ENCODE measurements at places on chromosomes 7 and 10. TPM values are rescaled to one million over a fixed set of nuclear protein-coding genes. Genes with fewer than 3 reads are reported as not detected.

The BMPER gene
- total RNA-seq = not detected

The FAM13C gene
- total RNA-seq = not detected

- no peaks in the 10 kb centered on the region for H3K36me3 ChIP-seq
- H3K4me1 ChIP-seq = no peaks in the 10 kb centered on the region
- peaks cover 2% of the 10 kb centered on the region for H3K27me3 ChIP-seq
These were observed 602.7 kb upstream of the FOXK1 start for GRCh38 chr7:4079366-4079765.

GRCh38 chr7:45525057-45525456 is 49.1 kb upstream of the ADCY1 start:
- DNase-seq = no peak
- H3K4me3 ChIP-seq = no peak overlapping the region
- H3K27me3 ChIP-seq = peaks cover 4% of the 10 kb centered on the region
- no peaks in the 10 kb centered on the region for H3K4me1 ChIP-seq
- H3K36me3 ChIP-seq = no peaks in the 10 kb centered on the region

The HOXA7 gene
- total RNA-seq = not detected

The HPSE2 gene
- not detected for total RNA-seq

- H3K27me3 ChIP-seq = no peaks in the 10 kb centered on the region
- H3K36me3 ChIP-seq = no peaks in the 10 kb centered on the region
- no peaks in the 10 kb centered on the region for H3K4me1 ChIP-seq
- H3K27ac ChIP-seq = no peak overlapping the region
- H3K4me3 ChIP-seq = no peak overlapping the region
These were observed 68.4 kb upstream of the ADAM12 start for GRCh38 chr10:126456632-126457031.

GRCh38 chr10:27724287-27724686 is 21.3 kb downstream of the MKX start:
- H3K4me3 ChIP-seq = no peak overlapping the region
- no peak for DNase-seq
- no peak overlapping the region for H3K27ac ChIP-seq
- H3K4me1 ChIP-seq = peaks cover 4% of the 10 kb centered on the region

DNA sequence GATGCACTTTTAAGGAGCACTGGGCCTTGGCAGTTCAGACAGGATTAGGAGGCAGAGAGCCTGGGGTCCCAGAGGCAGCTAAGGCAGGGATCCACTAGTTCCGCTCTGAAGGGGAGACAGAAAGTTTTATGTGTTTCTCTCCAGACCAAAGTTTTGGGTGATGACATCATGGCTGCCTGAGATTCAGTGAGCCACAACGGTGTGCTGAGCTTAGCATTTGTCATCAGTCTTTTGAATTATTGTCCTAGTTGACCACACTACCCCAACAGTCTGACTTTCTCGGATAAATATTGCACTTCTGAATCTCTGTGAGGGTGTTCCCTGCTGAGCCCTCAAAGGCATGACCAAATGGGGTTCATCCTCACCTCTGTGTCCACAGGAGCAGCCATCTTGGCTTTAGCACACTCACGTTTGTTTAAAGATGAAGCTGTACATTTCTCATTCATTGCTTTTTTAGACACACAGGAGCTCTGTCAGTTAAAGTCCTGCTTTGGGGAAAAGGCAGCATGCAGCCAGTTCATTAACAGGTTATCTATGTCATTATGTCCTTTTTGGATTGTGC is 297.7 kb upstream of the LRGUK start:
- H3K27me3 ChIP-seq = no peaks in the 10 kb centered on the region
- H3K4me3 ChIP-seq = no peak overlapping the region
- no peaks in the 10 kb centered on the region for H3K4me1 ChIP-seq
- H3K27ac ChIP-seq = no peak overlapping the region
- peaks cover 29% of the 10 kb centered on the region for H3K36me3 ChIP-seq

The GIMAP1 gene
- total RNA-seq = 6.2 TPM

GRCh38 chr10:33133557-33133956 is 175.5 kb upstream of the ITGB1 start:
- DNase-seq = no peak
- H3K27ac ChIP-seq = peak overlapping the region; percentile 90
- no peak overlapping the region for H3K4me3 ChIP-seq
- peaks cover 6% of the 10 kb centered on the region for H3K36me3 ChIP-seq

DNA sequence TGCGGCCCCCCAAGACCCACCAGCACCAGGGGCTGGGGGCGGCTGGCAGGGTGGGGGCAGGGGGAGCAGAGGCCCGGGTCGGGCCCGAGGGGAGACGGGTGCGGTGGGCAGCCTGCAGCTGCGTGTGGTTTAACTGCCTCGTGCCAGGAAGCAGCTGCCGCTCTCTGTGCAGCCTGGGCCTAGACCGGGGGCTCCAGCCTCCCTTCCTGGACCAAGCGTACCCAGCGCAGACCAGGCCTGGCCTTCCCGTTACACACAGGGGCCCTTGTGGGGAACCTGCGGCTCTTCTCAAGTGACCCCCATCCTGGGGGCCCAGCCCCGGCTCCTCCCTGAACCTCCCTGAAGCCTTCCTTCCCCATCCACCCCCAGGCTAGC is 6.6 kb upstream of the INTS1 start:
- H3K4me1 ChIP-seq = peaks cover 16% of the 10 kb centered on the region
- H3K4me3 ChIP-seq = no peak overlapping the region
- H3K27me3 ChIP-seq = no peaks in the 10 kb centered on the region
- no peak for DNase-seq
- H3K36me3 ChIP-seq = no peaks in the 10 kb centered on the region
- H3K27ac ChIP-seq = no peak overlapping the region

The HMX2 gene
- total RNA-seq = 0.43 TPM

- no peak overlapping the region for H3K27ac ChIP-seq
- no peaks in the 10 kb centered on the region for H3K27me3 ChIP-seq
These were observed 57.9 kb downstream of the SDK1 start for GRCh38 chr7:3358991-3359390.

The UNCX gene
- total RNA-seq = not detected

DNA sequence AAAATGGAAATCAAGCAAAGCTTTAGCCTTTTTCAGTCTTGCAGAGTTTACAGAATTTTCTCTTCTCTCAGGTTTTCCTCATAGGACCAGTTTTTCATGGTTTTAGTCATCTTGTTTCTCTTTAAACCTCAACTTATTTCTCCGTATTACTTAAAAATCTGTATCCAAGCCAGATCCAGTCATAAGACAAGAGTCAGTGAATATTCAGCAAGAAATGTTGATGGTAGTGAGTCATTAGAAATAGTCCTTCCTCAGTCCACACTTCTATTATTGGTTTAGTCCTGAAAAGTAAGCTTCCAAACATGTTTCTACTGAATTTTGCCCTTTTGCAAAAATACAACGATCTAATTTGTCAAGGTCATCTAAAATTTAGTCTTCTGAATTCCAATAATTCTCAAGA is 107.0 kb downstream of the VIM start:
- H3K27ac ChIP-seq = no peak overlapping the region
- DNase-seq = no peak
- H3K36me3 ChIP-seq = peaks cover 1% of the 10 kb centered on the region
- no peak overlapping the region for H3K4me3 ChIP-seq
- H3K27me3 ChIP-seq = no peaks in the 10 kb centered on the region
- no peaks in the 10 kb centered on the region for H3K4me1 ChIP-seq

DNA sequence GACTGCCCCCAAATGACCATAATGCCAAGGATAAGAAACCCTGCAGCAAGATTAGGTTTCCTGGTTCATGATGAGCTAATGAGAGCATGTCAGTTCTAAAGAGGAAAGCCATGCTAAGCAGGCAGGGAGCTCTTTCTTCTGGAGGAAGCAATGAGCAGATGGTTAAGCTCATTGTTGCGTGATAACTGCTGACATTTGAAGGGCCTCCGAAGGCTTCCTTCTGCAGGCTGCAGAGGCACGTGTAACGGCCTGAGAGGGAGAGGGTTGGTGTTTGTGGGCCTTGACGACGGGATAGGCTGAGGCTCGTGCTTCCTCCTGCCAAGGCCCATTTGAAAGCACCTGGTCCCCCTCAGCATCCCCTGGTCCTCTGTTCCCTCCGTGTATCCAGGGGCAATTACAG is 63.5 kb upstream of the BTBD16 start:
- H3K4me1 ChIP-seq = no peaks in the 10 kb centered on the region
- no peak for DNase-seq
- H3K27me3 ChIP-seq = no peaks in the 10 kb centered on the region
- no peak overlapping the region for H3K27ac ChIP-seq
- no peak overlapping the region for H3K4me3 ChIP-seq

DNA sequence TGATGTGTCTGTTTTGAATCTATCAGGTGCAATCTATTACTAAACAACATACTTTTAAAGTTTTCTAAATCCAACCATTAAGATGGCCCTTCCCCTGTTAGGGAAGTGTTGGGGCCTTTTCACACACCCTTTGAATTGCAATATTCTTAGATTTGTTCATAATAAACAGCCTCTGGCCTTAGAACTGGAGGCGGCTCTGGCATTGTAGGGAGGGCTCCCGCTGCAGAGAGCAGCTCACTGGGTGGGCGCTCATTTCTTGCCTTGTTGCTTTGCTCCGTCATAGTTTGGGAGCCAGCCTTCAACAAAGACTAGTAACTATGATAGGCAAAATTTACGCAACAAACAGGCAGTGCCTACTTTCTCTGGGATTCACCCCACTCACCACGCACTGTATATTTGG is 4.2 kb upstream of the HOXA10 start:
- H3K27ac ChIP-seq = no peak overlapping the region
- peaks cover 10% of the 10 kb centered on the region for H3K4me1 ChIP-seq
- peaks cover 67% of the 10 kb centered on the region for H3K27me3 ChIP-seq
- H3K4me3 ChIP-seq = no peak overlapping the region
- no peaks in the 10 kb centered on the region for H3K36me3 ChIP-seq

DNA sequence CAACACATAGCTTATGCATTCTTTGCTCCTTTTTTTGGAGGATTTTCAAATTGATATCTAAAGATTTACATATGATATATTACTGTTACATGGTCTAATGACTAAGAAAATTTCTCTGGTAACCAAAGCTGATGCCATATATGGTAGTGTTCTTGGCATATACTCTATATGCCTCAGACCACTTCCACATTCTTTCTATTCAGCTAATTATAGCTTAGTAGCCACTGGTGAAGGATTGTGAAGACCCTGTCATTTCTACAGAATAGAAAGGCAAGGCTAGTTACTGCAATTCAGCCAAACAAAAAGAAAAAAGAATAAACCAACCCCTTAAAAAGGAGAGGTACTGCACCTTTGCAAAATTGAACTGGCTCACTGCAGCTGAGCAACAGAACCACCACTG is 3.7 kb downstream of the PURB start:
- peak overlapping the region; percentile 42 for H3K27ac ChIP-seq
- H3K36me3 ChIP-seq = peaks cover 61% of the 10 kb centered on the region

The ATXN7L1 gene
- 13.3 TPM for total RNA-seq

The ADCYAP1R1 gene
- total RNA-seq = not detected

GRCh38 chr10:7593063-7593462 is 73.7 kb downstream of the ITIH5 start:
- no peak overlapping the region for H3K4me3 ChIP-seq
- DNase-seq = no peak
- H3K36me3 ChIP-seq = no peaks in the 10 kb centered on the region
- H3K4me1 ChIP-seq = no peaks in the 10 kb centered on the region

- no peaks in the 10 kb centered on the region for H3K27me3 ChIP-seq
- H3K4me1 ChIP-seq = no peaks in the 10 kb centered on the region
- no peak for DNase-seq
- no peaks in the 10 kb centered on the region for H3K36me3 ChIP-seq
- no peak overlapping the region for H3K27ac ChIP-seq
These were observed 579.0 kb downstream of the PHTF2 start for GRCh38 chr7:78377532-78377931.

DNA sequence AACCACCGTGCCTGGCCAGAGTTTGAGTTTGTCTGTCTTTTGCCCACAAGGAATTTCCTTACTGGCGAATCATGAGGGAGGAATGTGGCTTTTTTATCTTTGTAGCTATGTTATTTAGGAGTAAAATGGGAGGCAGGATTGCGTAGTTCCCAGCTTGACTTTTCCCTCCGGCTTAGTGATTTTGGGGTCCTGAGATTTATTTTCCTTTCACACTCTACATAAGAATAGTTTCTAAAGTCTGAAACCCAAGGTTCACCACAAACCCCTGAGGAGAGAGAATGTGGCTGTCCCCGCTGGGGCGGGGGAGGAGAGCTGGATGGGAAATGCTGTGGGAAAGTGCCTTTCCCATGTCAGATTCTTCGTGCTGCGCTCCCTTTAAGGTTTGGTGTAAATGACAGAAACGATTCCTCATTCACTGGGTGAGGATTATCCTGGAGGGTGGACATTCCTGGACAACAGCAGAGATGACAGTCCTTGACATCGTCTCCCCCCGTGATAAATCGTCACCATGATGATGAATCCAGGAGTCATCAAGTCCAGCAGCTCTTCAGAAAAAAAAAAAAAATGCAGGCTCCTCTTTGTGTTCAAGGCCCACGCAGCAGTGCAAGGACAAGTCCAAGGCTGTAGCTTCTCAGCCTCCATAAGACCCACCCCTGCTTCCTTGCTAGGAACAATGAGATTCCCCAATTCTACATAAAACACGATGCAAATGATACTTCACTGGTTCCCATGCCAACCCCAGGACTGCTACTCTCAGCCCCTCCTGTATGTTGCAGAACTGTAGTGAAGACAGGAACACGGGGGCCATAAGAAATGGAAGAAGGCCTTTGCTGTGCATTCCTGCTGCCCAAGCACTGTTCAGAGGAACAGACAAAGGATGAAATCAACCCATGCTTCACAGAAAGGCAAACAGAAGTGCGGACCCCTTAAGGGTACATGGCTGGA is 233.1 kb downstream of the CCDC3 start:
- H3K4me3 ChIP-seq = no peak overlapping the region
- H3K27ac ChIP-seq = no peak overlapping the region
- peaks cover 19% of the 10 kb centered on the region for H3K36me3 ChIP-seq
- no peak for DNase-seq

- H3K36me3 ChIP-seq = peaks cover 23% of the 10 kb centered on the region
- peak overlapping the region; percentile 69 for H3K27ac ChIP-seq
- no peak overlapping the region for H3K4me3 ChIP-seq
- H3K4me1 ChIP-seq = peaks cover 16% of the 10 kb centered on the region
- no peak for DNase-seq
These were observed 40.0 kb upstream of the RHEB start for GRCh38 chr7:151559557-151560183.

GRCh38 chr7:155996718-155997280 is 184.5 kb upstream of the SHH start:
- no peak for DNase-seq
- H3K36me3 ChIP-seq = no peaks in the 10 kb centered on the region
- no peak overlapping the region for H3K4me3 ChIP-seq
- H3K27me3 ChIP-seq = peaks cover 49% of the 10 kb centered on the region
- no peak overlapping the region for H3K27ac ChIP-seq

DNA sequence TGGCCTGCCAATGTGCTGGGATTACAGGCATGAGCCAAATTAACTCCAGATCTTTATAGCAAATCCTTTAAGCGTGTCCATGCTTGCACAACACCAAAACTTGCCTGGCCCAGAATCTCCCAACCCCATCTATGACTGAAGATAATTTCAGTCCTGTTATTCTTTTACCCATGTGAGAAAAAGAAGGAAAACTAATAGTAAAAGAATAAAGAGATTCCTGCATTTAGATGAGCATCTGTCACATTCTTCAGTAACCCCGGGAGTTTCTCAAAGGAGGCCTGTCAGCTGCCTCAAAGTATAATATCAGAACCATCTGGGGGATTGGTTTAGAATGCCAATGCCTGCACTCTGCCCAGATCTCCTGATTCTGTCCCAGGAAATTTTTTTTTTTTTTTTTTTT is 158.1 kb upstream of the KMT2E start:
- H3K4me3 ChIP-seq = no peak overlapping the region
- no peaks in the 10 kb centered on the region for H3K36me3 ChIP-seq
- H3K27ac ChIP-seq = no peak overlapping the region
- no peak for DNase-seq
- peaks cover 17% of the 10 kb centered on the region for H3K4me1 ChIP-seq
